ENCODE measurements at places on chromosomes 1 and 21.

- DNase-seq: no peak
These were observed 12.1 kb upstream of the ABL2 start for GRCh38 chr1:179241530-179242097.

DNA sequence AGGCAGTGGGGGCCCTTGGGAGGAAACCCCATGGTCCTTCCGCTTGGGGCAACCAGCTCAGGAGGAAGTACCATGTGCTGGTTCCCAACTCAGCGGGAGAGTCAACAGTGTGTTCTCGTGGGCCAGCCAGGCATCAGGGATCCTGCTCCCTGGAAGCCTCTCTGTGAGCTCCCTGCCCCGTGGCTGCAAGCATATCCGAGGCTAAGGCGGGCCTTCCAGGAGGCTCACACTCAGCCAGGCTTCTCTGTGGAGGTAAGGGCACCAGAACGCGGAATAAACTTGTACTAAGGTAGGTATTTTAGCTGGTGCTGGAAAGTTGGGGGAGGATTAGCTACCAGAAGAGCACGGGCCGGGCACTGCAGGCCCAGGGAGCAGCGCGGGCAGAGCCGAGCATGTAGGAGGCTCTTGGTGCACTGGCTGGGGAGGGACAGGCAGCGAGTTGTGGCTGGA lies 74.7 kb upstream of the POU3F1 start:
- no peak for DNase-seq

GRCh38 chr21:45570826-45571601 lies 28.8 kb upstream of the SLC19A1 start:
- DNase-seq: peak; percentile 51

DNA sequence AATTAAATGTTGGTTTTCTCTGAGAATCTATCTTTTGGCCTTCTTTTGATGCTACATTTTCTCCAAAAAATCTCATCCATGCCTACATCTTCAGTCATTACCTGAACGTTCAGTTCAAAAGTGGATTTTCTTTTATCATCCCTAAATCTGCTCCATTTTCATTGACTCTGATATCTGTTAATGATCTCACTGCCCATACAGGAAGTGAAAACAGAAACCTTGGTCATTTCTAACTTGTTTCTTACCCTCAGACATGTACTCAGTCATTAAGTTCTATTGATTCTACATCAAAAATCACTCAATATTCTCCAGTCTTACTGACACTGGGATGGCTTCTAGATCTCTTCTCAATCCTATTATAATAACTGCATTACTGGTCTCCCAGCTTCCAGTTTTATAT lies 22.7 kb downstream of the PRKACB start:
- no peak for DNase-seq

GRCh38 chr21:18006691-18007090 lies 187.5 kb upstream of the C21orf91 start:
- DNase-seq: no peak

GRCh38 chr1:32380057-32380456 lies 14.2 kb downstream of the BSDC1 start:
- no peak for DNase-seq

- no peak for DNase-seq
These were observed 501 bp downstream of the FBXO6 start for GRCh38 chr1:11664336-11665065.

GRCh38 chr1:160569806-160570205 lies 9.5 kb downstream of the CD84 start:
- no peak for DNase-seq

GRCh38 chr1:243903041-243903440 lies 53.0 kb upstream of the AKT3 start:
- no peak for DNase-seq

GRCh38 chr1:19336543-19336942 lies 24.4 kb downstream of the SLC66A1 start:
- no peak for DNase-seq

DNA sequence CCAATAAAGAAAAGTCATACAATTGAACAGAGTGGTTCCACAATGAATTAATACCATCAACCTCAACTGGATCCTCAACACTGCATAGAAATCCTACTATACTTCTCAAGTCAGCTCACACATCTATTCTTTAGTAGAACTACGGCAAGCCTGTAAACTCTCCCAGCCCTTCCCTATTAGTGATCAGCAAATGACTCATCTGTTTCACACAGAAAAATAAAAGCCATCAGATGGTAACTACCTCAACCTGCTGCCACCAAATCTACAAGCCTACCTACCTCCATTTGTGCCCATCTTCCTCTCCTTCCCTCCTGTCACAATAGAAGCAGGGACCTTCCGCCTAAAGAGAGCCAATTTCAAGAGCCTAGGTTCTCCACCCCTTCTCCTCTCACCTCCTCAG lies 63.6 kb downstream of the DMAP1 start:
- DNase-seq: no peak

GRCh38 chr1:101898137-101898536 lies 98.6 kb downstream of the OLFM3 start:
- no peak for DNase-seq

DNA sequence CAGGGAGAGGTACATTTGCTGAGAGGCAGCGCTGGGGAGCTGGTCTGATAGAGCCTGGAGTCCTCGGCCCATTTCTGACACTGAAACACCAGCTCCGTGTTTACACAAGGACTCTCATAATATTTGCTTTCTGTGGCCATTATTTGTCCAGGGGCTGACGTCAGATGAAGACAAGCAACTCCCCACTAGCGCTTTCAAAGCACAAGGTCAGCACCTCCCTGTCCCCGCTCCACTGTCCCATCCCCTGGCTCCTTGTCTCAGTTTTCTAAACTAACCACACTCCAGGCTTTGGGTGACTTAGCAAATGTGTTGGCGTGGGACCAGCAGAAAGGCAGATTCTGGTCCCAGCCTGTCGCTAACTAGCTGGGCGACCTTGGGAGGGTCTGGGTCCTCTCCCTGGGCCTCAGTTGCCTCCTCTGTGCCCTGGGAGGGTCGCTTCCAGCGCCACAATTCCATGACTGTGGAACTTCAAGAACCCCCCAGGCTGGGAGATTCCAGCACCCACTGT lies 37.4 kb upstream of the ZBTB40 start:
- DNase-seq: no peak

DNA sequence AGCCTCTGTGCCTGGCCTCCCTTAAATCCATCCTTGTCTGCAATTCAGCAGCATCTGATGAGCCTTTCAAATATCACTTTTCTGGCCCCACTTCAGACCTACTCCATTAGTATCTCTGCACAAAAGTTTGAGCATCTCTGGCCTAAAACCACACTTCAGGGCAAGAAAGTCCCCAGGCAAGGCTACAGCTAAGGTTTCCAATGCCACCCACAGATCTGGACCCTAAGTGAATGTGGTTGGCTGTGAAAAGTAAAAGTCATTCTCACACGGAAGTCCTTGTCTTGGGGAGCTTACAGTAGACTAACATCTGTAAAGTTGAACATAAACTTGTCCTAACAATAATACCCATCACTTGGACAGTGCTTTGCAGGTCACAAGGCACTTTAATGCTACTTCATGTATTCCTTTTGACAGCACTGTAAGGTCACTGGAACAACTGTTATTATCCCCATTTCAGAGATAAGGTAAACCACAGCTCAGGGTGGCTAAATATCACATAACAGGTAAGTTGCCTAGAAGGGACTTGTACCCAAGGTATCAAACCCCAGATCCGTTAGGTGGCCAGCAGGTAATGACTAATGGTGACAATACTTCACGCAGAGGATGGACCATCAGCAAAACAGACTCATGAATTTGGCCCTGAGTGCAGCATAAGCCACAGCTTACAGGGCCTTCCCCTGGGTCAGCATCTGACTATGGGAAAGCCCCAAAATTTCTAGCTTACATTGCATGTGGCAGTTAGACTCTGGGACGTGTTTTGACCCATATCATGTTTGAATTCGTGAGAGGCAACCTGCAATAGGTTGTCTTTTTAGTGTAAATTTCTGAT lies 356.0 kb downstream of the HHAT start:
- DNase-seq: no peak

DNA sequence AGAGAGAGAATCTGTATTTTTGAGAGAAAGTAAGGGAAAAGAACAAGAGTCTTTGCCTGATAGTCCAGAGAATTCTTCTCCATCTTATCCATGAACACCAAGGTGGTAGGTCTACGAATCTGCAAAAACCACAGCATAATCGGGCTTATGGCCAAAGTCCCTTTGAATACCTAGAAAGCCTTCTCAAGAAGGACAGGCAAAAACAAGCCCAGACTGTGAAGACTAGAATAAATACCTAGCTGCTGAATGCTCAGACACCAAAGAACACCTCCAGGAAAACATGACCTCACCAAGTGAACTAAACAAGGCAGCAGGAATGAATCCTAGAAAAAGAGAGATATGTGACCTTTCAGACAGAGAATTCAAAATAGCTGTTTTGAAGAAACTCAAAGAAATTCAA lies 79.2 kb downstream of the HFM1 start:
- DNase-seq: no peak

DNA sequence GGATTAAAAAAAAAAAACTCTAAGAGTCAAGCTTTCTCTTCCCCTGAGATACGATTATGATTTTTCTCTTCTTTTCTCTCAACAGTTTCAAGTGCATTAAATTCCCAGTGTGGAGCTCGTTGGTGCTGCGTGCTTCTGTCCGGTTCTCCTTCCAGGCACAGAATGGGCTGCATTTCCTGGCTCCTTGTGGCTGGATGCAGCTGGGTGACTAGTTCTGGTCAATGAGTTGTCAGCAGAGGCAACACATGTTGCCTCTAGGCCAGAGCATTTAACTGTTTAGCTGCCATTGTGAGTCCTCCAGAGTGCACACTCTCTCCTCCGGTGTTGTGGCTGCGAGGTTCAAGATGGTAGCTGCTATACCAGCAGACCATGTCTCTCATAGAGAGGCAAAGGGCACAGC lies 312.9 kb downstream of the RRAGC start:
- DNase-seq: no peak

DNA sequence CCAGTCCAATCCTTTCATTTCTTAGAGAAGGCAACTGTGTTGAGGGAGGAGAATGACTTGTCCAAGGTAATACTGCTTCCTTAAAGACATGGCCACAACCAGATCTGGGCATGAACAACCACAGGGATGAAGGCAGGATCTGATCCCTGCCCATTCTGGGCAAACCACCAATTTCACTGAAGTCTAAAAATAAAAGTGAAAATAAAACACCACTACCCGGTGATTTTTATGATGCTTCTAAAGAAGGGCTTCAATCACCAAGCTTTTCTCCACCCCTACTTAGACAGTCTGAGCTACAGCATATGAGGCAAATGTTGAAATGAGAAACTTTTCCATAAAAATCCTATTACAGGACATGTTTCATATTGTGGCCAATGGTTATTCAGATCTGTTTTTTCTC lies 133.0 kb downstream of the PTPN14 start:
- no peak for DNase-seq

GRCh38 chr1:198648592-198648991 lies 9.8 kb downstream of the PTPRC start:
- DNase-seq: no peak

- DNase-seq: no peak
These were observed 64.5 kb upstream of the GOLT1A start for GRCh38 chr1:204278251-204278650.

DNA sequence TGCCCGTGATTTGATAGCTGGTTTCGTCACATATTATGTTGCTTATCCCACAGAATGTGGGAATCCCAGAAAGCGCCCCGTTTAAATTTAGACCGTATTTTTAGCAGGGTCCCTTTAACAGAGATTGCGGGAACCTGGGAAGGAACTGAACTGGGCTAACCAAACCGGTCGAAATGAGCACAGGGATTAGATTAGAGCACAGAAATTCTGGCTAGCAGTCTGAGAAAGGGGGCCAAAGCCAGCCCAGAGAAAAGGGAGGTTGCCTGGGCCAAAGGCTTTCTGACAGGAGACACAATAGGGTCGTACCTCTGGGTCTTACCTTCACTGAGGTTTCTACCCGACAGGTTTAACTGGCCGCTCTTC lies 327 bp downstream of the LRRC40 start:
- DNase-seq: no peak

DNA sequence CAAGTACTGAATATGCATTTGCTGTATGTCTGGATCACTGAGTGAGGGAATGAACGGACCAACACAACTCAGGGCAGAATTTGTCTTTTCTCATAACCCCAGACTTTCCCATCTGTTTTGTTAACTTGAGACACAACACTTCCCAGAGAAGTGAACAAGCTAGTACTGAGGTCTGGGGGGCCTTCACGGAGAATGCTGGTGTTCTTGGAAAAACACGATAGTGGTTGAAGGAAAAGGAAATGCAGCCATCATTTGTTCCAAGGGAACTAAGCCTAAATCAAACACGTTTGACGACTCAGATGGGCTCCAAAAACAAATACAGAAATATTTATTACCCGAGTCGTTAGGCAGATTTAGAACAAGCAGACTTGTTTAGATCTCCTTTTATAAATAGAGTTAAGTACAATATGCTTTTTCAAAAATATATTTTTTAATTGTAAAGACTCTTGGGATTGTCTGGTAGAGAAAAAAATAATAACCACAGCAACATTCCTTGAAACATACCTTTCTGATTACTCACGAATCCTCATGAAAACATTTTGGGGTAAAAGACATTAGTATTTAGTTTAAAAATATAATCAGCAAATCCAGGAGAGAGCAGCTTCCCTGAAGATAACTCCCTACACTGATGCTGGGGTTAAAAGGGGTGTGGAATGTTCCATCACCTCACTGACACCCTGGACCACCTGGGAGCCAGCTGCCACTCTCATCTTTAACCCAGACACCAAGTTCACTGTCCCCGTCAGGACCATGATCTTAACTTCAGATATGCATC lies 427.7 kb upstream of the RUNX1 start:
- peak; percentile 82 for DNase-seq

DNA sequence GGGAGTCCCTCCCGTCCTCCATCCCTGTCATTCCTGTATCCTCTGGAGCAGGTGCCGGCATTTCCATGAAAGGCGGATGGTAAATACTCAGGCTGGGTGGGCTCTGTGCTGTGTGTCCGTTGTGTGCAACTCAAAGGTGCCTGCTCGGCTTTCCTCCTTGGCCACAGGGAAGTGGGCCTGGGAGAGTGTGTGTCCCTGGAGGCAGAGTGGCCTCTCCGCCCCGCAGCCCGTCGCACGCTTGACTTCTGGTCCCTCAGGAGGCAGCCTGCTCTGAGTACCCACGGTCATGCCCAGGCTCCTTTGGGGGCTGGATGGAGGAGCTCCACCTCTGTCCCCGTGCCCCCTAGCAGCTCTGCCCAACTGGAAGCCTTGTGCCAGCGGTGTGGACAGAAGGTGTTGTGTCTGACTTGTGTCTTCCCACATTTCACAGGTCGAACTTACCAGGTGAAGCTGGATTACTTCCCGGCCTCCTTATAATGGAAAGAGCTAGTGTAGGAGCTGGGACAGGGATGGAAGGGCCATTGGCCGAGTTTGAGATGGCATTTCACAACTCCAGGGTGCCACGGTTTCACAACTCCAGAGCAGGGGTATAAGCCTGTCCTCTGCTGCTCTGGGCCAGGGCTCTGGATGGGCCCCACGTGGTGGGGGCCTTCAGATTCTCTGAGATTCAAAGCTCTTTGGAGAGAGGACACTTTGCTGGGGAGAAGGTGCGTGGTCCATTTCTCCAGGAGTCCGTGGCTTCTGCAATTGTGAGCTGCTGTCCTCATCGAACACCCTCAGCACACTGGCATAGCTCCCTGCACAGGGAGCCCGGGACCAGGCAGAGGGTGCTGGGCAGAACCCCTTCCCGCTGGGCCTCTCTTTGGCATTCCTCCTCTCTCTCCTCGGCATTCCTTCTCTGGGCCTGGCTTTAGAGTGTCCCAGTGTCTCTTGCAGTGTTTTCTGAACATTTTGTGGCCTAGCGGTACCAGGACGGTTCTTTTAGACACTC lies 152.7 kb upstream of the COL6A1 start:
- DNase-seq: no peak
